ENCODE measurements at places on chromosomes 5 and 9. TPM values are rescaled to one million over a fixed set of nuclear protein-coding genes. Genes with fewer than 3 reads are reported as not detected.

Gene HK3
- 1.8 TPM for total RNA-seq

GRCh38 chr5:62533597-62533996, 45.0 kb upstream of the LRRC70 start:
- DNase-seq, result no peak

- no peak for DNase-seq
Observed at GRCh38 chr9:126223798-126224531, 102.7 kb upstream of the MVB12B start.

DNA sequence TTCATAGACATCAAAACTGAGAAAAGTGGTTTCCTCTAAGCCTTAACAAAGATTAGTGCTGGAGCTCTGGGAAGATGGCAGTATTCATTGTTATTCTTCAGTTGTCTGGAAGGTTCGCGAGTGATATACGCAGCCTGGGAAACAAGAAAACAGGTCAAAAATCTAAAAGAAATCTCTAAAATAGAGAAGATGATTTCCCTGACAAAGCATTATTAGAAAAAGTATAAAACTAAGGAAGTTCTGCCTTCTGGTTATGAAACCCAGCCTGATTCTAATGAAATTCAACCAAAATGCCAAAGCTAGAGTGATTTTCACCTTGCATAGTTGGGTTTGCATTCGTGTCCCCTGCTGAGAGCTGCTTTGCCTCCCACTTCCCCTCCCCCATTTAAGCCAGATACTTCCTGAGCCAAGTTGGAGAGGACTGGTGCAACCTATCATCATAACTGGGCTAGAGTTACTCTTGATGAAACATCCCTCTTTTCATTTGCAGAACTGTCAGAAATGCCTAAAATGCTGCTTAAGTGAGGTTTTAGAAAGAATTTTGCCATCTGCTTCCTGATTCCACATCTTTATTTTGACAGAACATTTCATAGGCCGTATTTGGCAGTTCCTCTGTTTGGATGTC, 48.4 kb downstream of the NDFIP1 start:
- no peak for DNase-seq

DNA sequence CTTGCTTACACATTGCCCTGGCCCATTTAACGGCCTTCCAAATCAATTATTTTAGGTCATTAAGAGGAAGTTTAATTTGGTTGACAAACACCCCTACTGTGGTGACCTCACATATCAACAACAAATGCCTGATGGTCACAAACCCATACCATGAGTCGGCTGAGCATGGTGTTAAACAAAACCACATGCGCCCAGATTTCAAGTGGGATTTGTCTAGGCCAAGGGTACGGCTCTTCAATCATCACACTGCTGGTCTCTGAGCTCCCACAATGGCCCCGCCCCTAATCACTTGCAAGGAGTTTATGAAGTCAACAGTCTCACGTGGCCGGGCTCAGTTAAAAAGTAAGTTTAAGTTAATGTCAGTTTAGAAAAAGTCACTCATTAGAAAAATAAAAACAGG, 243.8 kb downstream of the CRB2 start:
- DNase-seq, result no peak

DNA sequence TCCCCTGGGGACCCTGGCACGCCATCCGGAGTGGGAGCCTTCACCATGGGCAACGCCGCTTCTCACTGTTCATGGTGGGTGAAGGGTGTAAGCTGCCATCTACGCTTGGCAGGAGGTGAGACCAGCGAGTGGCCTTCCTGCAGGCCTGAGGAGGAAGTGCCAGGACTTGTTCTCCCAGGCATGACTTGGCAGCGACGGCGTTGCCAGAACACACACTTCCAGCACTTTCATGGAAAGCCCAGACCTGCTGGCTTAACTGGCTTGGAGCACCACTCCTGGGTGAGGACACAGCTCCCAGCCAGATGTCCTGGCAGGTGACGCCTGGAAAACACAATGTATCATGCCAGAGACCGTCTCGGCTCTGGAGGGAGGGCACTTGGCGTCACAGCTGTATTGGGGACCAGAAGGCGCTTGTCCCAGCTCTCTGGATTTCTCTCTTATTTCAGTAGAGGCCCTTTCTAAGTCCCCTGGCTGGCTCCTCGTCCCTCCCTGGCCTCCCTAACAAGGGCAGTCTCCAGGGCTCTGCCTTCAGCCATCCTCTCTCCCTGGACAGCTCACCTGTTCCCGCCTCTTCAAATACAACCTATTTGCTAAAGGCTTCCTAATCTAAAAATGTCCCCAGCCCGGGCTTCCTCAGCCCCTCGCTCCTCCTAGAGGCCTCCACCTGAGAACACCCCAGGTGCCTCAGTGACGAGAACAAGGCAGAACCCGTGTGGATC, 188.3 kb downstream of the OLFM1 start:
- DNase-seq, result no peak

- DNase-seq, result no peak
Observed at GRCh38 chr5:119524485-119524884, 72.2 kb downstream of the HSD17B4 start.

Data from osteoblast (primary cell).